Stimulated activated CD4-positive, alpha-beta T cell treated with anti-CD3 and anti-CD28 coated beads, TNF-alpha, amount 100 ng/mL, for 1 hour (primary cell): ENCODE measurements at places on chromosomes 1 and 21.
A peak's percentile ranks its signal among the peaks of the same experiment; 100 is the strongest.

GRCh38 chr1:91545506-91546300 lies 45.1 kb downstream of the CDC7 start:
- no peak for DNase-seq

- no peak for DNase-seq
Observed at GRCh38 chr1:157624471-157624870, 26.6 kb upstream of the FCRL4 start.

DNA sequence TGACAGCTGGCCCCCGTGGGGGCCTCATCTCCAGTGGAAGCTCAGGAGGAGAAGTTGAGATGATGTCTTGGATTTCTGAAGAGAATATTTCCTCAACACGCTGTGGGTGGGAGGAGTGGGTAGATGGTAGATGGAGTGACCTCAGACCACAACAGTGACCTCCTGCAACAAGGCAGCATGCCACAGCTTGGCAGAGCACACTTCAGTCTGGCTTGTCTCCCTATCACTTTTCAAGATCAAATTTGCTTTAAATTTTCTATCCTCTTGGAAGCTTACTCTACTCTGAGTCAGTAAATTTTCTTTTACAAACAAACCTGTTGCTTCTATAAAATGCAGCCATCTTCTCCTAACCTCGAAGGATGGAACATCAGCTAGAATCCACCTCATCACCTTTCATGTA lies 59.7 kb downstream of the NTPCR start:
- DNase-seq: no peak

GRCh38 chr1:150809651-150810050 lies 1.6 kb upstream of the CTSK start:
- no peak for DNase-seq

GRCh38 chr21:46425571-46425970 lies 33.1 kb upstream of the DIP2A start:
- DNase-seq: no peak

GRCh38 chr1:20319456-20320220 lies 29.0 kb downstream of the VWA5B1 start:
- no peak for DNase-seq

DNA sequence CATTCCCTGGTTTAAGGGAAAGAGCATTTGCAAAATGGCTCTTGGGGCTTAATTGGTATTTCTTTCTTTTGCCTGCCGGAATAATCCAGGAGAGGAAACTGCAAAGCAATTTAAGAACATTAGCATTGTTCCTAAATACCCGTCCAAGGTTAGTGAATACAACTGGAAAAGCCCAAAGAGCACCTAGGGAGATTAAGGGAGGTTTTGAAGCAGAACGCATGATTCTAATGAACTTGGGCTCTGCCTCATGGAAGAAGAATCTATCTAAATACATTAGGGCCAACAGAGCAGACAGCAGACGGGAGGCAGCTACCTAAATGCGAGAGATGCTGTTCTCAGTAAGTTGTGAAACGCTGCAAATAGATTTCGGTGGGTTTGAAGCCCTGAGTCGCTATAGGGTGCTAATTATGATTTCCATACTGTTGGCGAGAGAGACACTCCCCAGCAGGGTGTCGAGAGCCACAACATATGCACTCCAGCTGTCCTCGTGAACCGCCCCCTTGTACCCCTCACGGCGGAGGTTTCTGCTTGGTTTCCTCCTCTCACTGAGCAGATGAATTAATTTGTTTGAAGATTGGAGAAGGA lies 326.7 kb upstream of the CAMK1G start:
- no peak for DNase-seq

- DNase-seq: no peak
Observed at GRCh38 chr21:29175408-29176134, 45.1 kb downstream of the MAP3K7CL start.

GRCh38 chr1:30816211-30817076 lies 58.9 kb upstream of the LAPTM5 start:
- DNase-seq: no peak

DNA sequence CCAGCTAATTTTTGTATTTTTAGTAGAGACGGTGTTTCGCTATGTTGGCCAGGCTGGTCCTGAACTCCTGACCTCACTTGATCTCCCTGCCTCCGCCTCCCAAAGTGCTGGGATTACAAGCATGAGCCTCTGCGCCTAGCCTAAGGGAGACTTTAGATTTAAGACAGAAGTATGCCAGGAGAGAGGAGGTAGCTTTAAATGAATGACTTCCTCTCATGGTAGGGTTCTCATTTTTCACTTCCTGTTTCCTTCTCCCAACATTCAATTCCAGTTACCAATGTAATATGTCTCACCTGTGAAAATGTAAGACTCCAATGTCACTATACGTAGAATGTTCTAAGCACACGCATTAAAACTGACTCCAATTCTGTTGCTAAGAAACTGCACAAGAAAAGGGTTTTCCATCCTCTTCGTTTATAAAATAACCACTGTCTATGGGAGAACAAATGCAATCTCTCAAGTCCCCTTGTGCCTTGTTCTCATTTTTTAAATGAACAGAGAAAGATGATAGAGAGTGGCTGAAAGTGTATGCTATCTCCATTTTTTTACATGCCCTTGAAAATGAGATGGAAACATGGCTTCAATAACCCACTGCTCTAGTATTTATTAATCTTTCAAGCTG lies 140.0 kb downstream of the SLC45A1 start:
- no peak for DNase-seq

GRCh38 chr1:204626381-204626780 lies 59.2 kb downstream of the LRRN2 start:
- no peak for DNase-seq

GRCh38 chr1:181948372-181948771 lies 113.1 kb downstream of the ZNF648 start:
- no peak for DNase-seq

DNA sequence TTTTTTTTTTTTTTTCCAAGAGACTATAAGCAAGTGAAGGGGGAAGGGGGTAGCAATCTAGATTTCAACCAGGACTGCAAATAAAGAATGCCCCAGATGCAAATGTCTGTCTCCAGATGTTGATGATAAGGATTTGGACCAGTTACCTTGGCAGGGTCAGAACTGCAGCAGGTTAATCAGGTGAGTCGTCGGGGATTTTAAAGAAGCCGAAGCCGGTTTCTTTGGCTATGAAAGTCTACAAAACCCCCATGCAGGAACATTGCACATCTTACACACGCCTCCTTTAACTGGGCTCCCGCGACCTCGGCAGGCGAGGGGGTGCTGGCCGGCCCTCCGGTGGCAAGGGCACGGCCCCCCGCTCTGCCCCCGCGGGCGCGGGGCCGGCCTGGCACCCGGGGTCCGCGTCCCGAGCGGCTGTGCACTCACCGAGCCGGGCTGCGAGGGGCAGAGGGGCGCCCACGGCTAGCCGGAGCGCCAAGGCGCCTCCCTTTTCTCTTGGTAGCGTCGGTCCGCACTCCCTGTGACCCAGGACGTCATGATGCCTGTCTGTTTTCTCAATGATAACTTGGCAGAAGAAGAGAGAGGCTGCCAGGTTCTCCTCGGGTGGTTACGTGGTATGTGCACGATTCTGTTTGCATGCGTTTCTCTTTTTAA lies 366.3 kb upstream of the ESRRG start:
- DNase-seq: no peak

DNA sequence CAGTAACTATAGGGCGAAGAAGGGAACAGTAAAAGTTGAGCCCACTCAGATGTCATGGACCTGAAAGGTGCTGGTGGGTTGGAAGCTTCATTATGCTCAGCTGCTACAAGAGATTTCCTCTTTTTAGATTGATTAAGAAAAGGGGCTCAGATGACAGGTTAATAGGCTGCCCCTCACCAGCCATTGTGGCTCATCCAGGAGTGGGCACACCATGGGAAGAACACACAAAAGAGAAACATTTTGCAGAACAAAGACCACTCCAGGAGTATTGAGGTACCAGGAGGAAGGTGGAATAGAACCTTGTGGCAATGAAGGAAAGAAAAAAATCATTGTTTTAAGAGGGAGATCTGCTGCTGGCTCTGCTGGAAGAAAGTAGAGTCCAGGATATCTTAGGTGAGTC lies 205.5 kb downstream of the RYR2 start:
- DNase-seq: no peak

- DNase-seq: no peak
Observed at GRCh38 chr1:116218922-116219321, 107.7 kb downstream of the MAB21L3 start.

DNA sequence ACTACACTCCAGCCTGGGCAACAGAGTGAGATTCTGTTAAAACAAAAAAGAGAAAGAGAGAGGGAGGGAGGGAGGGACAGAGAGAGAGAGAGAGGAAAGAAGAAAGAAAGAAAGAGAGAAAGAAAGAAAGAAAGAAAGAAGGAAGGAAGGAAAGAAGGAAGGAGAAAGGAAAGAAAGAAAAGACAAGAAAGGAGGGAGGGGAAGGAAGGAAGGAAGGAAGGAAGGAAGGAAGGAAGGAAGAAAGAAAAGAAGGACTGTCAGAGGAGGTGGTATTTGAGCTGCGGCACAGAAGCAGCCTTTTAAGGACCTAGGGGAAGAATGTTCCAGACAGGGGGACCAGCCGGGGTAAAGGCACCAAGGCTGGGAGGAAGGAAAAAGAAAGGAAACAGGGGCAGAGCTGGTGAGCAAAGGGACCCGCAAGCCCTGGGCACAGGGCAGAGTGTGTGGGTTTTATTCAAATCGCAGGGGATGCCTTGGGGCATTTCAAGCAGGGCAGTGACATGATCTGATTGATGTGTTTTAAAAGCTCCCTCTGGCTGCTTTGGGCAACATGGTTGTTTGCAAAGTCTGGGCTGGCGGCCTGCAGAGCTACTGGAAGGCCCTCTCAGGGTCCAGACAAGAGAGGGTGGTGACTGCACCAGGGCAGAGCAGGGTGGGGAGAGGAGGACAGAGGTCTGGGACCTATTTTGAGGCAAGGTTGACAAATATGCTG lies 176.9 kb upstream of the VAMP3 start:
- no peak for DNase-seq

- no peak for DNase-seq
Observed at GRCh38 chr1:60280256-60280655, 206.7 kb upstream of the C1orf87 start.

- DNase-seq: no peak
Observed at GRCh38 chr1:100912019-100912418, 16.1 kb downstream of the SLC30A7 start.

GRCh38 chr1:226405411-226405988 lies 2.4 kb downstream of the PARP1 start:
- no peak for DNase-seq

GRCh38 chr21:39471598-39471997 lies 19.8 kb downstream of the SH3BGR start:
- no peak for DNase-seq

DNA sequence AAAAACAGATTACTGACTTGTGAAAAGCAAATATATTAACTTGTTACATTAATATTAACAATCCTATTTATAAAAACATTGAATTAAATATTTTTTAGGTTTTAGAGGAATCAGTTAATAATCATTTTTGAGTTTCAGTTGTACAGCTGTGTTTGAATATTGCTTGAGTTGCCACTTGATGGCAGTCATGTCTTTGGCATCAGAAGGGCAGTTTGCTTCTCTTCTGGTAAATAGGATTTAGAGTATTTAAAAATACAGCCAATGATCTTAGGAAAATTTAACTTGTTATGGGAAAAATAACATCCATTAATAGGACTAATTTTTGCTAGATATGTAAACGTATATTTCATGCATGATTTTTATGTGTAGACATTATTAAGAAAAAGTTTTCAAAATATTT lies 234.1 kb downstream of the NCAM2 start:
- no peak for DNase-seq

- no peak for DNase-seq
Observed at GRCh38 chr1:201791051-201791778, 37.7 kb upstream of the IPO9 start.

- DNase-seq: no peak
Observed at GRCh38 chr1:159900755-159901360, 893 bp upstream of the CFAP45 start.

- DNase-seq: peak; percentile 3
Observed at GRCh38 chr1:167401260-167401873, 117.0 kb downstream of the CD247 start.

- no peak for DNase-seq
Observed at GRCh38 chr1:99602404-99602969, 43.4 kb upstream of the PALMD start.

DNA sequence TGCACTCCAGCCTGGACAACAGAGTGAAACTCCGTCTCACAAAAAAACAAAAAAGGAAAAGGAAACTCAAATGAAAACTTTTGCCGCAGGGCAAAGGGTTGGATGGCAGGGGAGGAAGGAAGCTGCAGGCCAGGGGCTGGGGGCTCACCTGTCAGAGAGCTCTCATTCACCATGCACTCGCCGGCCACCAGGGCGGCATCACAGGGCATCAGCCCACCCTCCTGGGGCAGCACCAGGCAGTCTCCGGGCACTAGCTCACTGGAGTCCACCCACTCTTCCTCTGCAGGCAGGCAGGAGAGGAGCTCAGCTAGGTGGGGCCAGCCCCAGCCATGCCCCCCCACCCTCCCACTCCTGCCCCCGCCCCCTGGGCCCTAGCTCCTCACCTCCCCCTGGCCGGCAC lies 11.9 kb downstream of the ATP13A2 start:
- no peak for DNase-seq

DNA sequence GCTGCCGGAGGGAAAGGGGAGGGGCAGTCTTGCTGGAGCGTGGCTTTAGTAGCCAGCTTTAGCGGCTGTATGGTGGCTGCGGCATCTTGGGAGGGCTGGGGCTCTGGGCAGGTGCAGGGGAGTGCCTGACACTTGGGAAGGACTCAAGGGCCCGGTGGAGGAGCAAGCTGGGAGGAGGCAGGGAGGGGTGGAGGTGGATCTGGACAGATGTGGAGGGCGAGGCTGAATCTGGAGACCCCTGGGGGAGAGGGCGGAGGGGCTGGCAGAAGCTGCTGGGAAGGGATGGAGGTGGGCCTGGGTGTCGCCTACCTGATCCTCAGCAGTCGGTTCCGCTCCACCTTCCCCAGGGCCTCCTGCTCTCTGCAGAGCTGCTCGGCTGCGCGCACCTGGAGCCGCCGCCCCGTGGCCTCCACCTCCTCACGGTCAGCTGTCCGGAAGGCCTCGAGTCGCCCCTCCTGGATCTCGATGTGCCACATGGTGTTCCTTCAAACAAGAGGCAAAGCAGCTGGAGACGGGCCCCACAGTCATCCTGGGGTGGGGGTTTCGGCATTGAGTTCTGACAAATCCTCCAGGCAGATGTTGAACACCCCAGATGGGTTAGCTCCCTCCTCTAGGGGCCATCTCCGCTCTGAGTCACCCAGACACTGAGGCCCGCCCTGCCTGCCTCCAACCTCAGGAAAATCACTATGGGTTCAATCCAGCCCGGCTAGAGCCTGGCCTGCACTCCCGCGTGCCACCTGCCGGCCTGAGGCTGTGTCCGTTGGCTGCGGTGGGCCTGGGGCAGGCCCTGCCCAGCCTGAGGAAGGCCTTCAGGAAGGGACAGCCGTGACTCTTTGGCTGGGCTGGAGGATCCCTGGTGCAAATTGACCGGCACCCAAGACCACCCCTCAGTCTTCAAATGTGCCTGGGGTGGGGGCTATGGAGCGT lies 29.6 kb downstream of the CFAP74 start:
- no peak for DNase-seq

DNA sequence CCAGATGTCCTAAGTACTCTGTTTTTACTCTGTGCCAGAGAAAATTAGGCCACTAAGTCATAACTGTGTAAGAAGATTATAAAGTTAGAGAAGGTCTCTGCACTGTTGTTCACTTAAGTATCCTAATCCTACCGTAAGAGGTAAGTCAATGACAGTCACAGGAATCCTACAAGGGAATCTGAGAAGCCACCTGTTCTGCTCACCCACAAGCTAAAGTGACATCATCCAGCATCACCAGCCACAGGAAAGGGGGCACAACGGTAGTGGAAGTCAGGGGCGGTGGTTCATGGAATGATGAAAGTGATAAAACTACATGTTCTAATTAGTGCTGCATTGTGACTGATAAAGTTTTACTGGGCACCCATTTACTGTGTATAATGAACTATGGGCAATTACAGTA lies 92.7 kb downstream of the PLD5 start:
- no peak for DNase-seq

- DNase-seq: no peak
Observed at GRCh38 chr1:199490769-199491527, 536.6 kb upstream of the NR5A2 start.
